ENCODE measurements at places on chromosomes 11 and 22. TPM values are rescaled to one million over a fixed set of nuclear protein-coding genes. Genes with fewer than 3 reads are reported as not detected.

- DNase-seq, result peak; percentile 73
These were observed 100.6 kb upstream of the CD44 start for GRCh38 chr11:35038211-35038928.

DNA sequence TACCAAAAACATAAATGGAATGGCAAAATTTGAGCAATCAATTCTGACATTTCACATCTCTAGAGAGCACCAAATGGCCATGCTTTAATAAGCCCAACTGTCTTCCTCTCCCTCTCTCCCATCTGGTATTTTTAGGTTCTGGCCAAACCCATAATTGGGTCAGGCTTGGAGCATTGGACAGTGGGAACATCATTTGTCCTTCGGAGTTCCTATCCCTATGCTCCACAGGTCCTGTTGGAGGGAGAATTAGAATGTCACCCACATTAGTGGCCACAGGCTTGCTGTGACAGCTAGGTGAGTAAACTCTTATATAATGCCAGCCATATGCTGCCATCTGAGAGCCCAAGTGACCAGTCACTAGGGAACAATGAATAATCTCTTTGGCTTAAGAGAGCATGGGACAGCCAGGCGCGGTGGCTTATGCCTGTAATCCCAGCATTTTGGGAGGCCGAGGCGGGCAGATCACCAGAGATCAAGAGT, 251.0 kb upstream of the CCDC90B start:
- no peak for DNase-seq

GRCh38 chr11:122721964-122722266, 66.4 kb downstream of the UBASH3B start:
- peak; percentile 86 for DNase-seq

DNA sequence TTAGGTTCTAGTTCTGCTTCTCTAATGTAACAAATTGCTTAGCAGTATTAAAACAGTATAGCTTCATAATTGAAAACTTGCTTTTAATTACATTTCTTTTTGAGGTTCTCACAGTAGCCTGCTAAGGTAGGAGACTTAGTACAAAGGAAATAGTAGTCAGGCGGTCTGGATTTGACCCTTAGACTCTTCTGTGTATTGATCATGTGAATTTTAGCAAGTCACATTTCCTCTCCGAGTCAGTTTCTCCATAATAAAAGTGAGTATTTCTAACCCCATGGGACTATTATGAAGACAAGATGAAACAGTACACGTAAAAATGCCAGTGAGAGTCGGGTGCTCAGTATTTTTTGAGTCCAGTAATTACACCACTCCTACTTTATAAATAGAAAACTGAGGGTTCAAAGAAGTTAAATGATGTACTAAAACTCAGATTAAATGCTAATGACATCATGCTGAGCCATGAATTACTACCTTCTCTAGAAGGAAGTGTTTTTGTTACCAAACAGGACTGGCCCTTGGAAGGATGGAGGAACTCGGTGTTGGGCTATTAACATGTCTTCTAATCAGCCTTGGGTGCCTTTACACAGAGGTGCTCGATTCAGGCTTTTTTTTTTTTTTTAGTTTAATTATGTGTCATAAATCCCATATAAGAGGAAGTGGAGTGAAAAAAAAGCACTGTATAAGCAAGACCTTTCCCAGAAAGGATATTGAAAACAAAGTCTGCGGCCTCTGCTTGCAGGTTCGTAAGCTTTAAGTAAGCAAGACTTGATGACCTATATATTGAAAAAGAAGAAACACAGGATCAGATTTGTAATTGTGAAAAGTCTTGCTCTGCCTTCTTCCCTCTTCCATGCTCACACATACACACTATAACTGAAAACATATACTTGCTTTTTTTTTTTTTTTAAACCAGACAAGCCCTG, 109.0 kb downstream of the EMSY start:
- no peak for DNase-seq

Gene CHEK2
- total RNA-seq, result 28.9 TPM

Data from RPMI7951 (cell line).